ENCODE measurements at places on chromosomes 3 and 15.

- no peak for DNase-seq
These were observed 465.2 kb downstream of the NLGN1 start for GRCh38 chr3:173862701-173863100.

- DNase-seq = no peak
These were observed 48.7 kb upstream of the GADL1 start for GRCh38 chr3:30943206-30943605.

DNA sequence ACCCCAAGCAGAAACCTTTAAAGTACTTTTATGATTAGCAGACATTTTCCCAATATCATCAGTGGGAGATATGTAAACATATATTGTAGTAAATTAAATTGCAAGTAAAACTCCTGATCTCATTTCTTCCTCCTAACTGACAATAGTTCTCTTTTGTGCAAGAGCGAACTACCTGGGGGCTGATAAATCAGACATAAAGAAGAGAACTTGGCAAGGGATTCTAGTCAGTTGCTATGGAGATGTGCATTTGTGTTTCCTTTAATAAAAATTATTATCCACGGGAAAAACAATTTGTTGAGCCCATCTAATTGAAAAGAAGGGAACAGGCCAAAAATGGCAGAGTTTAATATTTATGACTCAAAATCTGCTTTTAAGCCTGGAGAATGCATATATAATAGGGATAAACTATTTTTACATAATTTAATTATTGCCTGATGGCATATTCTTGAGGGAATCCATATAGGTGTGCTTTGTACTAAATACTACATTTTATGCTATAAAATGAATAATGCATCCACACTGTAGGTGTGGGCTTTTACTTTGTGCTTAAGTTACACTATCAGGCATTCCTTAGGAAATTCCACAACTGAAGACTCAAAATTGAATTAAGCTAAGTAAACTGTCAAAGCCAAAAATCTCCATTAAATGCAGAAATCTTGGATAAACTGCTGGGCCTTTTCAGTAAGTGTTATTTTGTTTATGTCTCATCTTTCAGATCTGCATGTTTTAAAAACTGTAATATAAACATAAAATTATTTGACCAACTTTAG lies 258.1 kb downstream of the ERC2 start:
- no peak for DNase-seq

- no peak for DNase-seq
These were observed 208.8 kb downstream of the SV2B start for GRCh38 chr15:91308855-91309254.

DNA sequence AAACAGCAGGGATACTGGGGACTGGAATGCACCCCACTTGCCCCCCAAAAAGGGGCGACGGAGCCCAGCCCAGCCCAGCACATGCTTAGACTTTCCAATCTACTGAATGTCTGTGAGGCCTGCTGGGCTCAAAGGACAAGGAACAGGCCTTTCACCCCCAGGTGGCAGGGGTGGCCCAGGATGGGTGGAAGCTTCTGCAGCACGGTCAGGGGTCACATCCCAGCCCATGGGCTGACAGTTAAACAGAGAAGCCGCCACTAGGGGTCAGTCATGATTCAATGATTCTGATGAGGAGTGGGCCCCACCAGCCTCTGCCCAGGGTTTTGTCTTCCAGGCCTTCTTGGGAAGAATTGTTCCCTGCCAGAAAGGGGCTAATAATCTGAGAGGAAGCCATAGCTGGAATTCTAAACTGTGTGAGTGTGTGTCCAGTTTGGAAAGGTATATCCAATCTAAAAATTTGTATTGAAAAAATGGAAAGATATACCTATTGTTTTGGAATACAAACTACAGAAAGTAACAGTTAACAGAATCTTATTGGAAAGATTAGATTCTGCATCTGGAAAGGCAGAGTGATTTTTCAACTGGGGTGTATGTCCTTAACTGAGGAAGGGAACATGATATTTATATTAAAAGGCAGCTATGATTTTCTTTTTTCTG lies 2.2 kb downstream of the CHRNB4 start:
- DNase-seq = no peak

GRCh38 chr15:65424683-65425082 lies 1.9 kb upstream of the IGDCC4 start:
- no peak for DNase-seq

DNA sequence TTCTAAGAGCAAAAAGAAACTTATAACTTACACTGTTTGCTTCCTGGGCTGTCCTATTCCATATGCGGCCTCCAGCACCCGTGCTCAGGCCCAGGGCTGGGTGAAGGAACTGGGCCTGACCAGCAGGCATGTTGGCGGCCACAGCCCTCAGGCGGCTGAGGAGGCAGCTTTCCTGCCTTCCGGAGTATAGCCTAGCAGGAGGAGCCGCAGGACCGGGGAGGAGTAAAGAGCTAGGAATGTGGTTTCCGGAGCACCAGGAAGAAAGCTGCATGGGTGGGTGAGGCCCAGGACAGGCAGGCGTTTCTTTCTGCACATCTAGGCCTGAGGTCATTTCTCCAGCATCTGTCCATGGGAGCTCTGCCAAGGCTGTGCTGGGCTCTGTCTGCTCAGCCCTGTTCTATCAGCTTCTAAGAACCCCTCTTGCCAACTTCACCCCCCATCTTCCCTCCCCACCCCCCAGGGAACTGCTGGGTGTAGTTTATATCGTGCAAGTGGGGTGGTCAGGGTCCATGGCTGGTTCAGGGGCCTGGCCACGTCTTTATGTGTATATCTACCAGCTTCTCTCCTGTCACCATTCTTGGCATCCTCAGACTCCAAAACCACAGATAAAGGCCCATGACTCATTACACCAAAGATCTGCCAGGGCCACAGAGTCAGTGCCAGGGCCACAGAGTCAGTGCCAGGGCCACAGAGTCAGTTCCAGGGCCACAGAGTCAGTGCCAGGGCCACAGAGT lies 7.8 kb upstream of the KIF7 start:
- no peak for DNase-seq

GRCh38 chr3:95899911-95900310 lies 914.5 kb upstream of the EPHA6 start:
- DNase-seq = no peak

GRCh38 chr15:45205192-45205591 lies 17.4 kb upstream of the SHF start:
- no peak for DNase-seq

DNA sequence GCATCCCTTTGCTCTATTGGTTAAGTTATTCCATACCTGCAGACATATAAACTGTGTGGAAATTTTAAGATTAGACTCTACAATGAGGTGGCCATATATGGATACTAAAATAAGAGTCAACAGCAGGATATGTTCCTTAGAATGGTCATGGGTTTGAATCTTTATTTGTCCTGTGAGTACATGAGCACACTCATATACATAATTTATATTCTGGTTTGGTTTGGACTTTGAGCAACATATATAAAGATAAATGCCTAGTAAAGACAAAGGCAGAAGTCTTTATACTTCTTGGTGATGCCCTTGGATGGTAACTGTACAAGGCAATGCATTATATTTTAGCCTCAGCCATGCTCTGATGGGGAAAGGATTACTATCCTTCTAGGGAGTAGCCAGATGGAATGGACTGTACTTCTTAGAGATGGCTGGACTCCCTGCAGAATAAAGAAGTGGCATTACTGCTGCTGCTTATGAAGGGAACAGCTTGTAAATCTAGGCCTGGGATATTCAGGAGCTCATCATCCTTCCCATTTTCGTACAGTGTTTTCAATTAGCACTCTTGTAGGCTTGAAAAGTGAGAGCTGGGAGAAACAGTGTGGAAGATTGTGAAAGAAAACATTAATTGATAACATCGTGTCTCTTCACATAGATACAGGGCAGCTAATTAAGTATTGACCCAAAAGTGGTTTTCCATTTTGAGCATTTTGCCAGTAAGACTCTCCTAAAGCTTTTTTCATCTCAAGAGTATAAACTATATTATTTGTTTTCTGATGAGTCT lies 60.4 kb downstream of the HMG20A start:
- DNase-seq = no peak

GRCh38 chr3:141331377-141332318 lies 36.7 kb upstream of the ZBTB38 start:
- DNase-seq = no peak

GRCh38 chr15:35306361-35306981 lies 221.4 kb upstream of the NANOGP8 start:
- DNase-seq = no peak

DNA sequence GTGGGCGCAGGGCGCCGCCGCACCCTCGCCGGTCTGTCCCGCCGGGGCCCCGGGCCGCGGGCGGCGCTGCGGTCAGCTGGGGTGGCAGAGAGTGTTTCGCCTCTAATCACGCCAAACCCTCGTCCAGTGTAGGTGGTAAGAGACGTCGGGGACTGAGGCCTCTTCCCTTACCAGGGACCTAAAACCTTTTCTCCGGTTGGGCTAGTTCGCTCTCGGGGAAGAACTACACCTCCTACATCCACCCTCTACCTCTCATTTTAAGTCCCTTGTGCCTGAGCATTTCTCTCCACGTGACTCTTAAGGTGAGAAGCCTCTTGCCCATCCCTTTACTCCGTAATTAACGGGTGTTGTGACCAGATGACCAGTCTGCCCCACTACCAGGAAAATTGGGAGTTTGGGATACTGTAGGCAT lies 520 bp downstream of the TMEM42 start:
- DNase-seq = no peak

DNA sequence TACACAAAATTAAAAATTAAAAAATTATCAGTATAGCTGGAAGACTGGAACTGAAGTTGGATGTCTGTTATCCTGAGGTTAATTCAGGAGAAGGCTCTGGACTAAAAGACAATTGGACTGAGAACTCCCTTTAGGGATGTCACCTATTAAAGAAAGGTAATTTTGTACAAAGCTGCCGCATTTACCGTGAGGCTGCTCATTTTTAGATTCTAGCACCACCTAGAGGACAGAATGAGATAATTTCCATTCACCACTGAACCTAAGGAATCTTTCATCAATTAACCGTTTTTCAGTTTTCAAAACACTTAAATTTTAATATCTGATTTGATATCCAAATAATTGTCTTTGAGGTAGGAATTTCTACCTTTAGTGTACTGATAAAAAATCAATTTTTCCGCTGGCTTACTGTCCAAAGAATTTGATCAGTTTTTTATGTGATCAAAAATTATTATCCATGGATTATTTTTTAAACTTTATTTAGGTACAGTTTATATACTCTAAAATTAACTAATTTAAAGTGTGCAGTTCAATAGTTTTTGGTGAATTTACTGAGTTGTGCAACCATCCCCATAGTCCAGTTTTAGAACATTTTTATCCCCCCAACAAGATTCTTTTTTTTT lies 106.7 kb upstream of the TNIK start:
- no peak for DNase-seq

- DNase-seq = no peak
These were observed 183.5 kb downstream of the SUCNR1 start for GRCh38 chr3:152056987-152057386.

DNA sequence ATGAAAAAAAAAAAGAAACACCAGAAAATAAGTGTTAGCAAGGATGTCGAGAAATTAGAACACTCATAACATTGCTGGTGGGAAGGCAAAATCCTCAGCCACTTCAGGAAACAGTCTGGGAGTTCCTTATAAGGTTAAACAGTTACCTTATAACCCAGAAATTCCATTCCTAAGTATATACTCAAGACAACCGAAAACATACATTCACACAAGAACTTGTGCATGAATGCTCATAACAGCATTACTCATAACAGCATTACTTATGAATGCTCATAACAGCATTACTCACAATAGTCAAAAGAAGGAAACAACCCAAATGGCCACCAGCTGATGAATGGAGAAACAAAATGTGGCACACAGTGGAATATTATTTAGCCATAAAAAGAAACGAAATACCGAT lies 34.8 kb upstream of the DCP1A start:
- no peak for DNase-seq

DNA sequence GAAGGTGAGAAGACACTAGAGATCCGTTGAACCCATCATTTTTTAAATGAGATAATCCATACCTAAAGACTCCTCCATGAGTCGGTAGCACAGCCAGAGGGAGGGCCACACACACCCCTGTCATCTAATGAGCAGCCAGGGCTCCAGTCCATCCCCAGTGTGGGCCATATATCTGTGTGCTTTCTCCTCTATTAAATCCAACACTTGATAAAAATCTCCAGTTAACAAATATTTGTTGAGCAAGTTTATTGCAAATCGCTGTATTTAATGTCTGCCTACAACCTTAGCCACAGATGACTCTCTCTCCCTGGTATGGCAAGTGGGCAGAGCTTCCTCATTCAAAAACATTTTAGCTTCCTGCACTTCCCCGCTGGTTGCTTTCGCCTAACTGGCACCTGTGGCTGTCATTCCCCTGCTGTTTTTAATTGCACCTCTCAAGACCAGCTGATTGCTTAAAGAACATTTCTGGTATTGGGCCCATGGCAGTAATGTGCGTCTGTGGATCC lies 82.8 kb downstream of the SMAD3 start:
- no peak for DNase-seq
